ENCODE measurements at places on chromosomes 5 and 9. TPM values are rescaled to one million over a fixed set of nuclear protein-coding genes. Genes with fewer than 3 reads are reported as not detected.

ADAMTS2 gene
- 4.9 TPM for total RNA-seq

TEK gene
- total RNA-seq, result 4.0 TPM

IFNA6 gene
- not detected for total RNA-seq

HMMR gene
- 119 TPM for total RNA-seq

DNA sequence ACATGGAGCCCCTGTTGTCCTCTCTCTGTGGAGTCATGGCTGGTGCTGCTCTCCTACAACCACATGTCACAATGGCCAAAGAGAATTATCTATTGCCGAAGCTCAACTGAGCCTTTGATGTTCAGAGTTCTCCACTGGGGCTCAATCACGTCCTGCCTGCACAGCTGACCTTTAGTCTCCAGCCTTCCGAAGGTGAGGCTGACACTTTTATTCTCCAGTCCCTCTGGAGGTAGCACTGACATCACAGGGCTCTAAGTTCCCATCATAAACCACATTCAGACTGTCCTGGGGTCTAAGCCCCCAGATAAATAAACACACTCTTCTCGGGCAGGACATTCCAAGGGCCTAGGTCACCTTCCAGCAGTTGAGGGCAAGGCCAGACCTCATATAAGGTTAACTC lies 23.4 kb downstream of the ADCY2 start:
- DNase-seq, result no peak
- H3K4me3 ChIP-seq, result no peak overlapping the region
- no peaks in the 10 kb centered on the region for H3K36me3 ChIP-seq
- no peaks in the 10 kb centered on the region for H3K27me3 ChIP-seq
- H3K27ac ChIP-seq, result no peak overlapping the region
- H3K4me1 ChIP-seq, result no peaks in the 10 kb centered on the region

GRCh38 chr5:17405976-17406375 lies 92.1 kb upstream of the TAF11L2 start:
- no peaks in the 10 kb centered on the region for H3K27me3 ChIP-seq
- no peak for DNase-seq
- H3K4me1 ChIP-seq, result peaks cover 17% of the 10 kb centered on the region
- H3K27ac ChIP-seq, result no peak overlapping the region
- no peaks in the 10 kb centered on the region for H3K36me3 ChIP-seq

- H3K36me3 ChIP-seq, result no peaks in the 10 kb centered on the region
- peaks cover 8% of the 10 kb centered on the region for H3K4me1 ChIP-seq
- H3K27ac ChIP-seq, result no peak overlapping the region
- no peak overlapping the region for H3K4me3 ChIP-seq
Observed at GRCh38 chr5:127013407-127013806, 17.0 kb downstream of the MARCHF3 start.

DNA sequence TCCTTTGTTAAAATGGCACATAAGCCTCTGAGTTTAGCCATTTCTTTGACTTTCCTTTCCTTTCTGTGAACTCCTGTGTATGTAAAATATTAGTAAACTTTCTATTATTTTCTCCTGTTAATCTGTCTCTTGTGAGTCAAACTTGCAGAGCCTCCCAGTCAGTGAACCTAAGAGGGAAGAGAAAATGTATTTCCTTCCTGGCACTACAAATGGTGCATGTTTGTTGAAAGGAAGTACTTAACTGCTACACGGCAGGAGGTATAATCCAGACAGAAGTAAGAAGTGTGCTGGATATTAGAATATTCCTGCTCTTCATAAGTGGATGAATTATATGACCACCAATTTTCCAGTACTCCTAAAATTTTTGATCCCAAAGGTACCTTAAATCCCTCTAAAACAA lies 23.0 kb downstream of the CTSL start:
- no peak overlapping the region for H3K27ac ChIP-seq
- no peaks in the 10 kb centered on the region for H3K27me3 ChIP-seq
- no peaks in the 10 kb centered on the region for H3K4me1 ChIP-seq
- no peak for DNase-seq

- peaks cover 5% of the 10 kb centered on the region for H3K4me1 ChIP-seq
- no peaks in the 10 kb centered on the region for H3K27me3 ChIP-seq
- no peak for DNase-seq
- no peak overlapping the region for H3K27ac ChIP-seq
- H3K4me3 ChIP-seq, result no peak overlapping the region
- no peaks in the 10 kb centered on the region for H3K36me3 ChIP-seq
Observed at GRCh38 chr5:124056991-124057723, 545.2 kb downstream of the CSNK1G3 start.

DNA sequence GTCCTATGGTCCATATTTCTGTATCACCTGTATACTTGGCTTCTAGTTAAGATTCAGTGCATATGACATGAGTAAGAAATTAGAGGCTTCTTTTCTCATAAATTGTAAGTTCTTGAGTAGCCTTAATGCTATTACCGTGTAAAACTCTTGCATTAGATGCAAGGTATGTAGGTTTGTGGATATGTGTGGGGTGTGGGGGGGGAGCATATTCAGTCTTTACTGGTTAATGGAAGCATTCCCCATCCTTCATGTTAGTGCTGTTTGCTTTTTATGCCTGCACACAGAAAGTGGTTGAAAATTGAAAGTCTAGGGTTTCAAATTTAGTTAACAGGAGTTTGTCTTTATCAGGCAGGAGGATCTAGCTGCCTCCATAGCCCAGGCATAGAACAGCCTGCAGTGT lies 16.1 kb downstream of the RAI14 start:
- peaks cover 31% of the 10 kb centered on the region for H3K4me1 ChIP-seq
- no peaks in the 10 kb centered on the region for H3K27me3 ChIP-seq
- H3K27ac ChIP-seq, result no peak overlapping the region

DNA sequence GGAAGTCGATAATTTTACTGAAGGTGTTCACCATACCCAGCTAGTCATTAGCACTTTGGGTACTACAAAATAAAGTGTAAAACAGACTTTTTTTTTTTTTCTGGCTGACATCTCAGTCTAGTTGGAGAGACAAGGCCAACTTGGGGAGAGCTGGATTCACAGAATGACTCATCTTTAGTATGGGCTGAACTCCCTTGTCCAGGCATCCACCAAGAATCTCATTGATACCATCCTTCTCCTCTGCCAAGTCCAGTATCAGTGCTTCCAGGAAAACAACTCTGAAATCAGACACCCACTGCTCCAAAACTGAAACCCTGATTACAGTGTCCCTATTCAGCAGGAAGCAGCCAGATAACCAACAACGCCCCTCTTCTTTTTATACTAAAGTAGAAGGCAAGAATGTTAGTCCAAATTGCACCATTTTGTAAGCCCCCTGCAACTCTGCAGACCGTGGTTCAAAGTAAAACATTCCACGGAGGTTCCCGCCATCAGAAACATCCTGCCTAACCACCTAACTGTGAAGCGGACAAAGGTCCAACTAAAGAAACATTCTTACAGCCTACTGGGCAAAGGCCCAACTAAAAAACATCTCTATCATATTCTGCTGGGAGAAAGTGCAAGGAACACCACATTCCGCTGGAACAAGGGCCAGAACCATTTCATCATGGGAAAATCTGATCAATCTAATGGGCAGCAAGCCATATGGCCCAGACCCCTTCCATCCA lies 728.2 kb downstream of the BRINP1 start:
- peaks cover 17% of the 10 kb centered on the region for H3K4me1 ChIP-seq
- no peak overlapping the region for H3K27ac ChIP-seq
- no peaks in the 10 kb centered on the region for H3K27me3 ChIP-seq

DNA sequence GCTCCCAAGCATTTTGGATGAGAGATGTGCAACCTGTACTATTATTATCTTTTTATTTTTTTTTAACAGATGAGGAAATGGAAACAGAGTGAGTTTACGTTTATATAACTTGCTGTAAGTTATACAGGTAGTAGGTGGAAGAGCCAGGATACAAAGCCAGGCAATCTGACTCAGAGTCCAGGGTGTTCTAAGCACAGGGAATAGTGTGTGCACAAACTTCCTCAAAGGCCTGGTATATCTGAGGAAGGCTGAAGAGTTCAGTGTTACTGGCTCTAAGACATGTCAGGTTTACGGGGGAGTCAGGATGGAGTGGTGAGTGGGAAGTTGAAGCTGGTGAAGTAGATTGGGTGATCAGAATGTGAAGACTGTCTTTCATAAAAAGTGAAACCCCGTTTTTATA lies 353.6 kb downstream of the KDM4C start:
- H3K27me3 ChIP-seq, result no peaks in the 10 kb centered on the region
- no peaks in the 10 kb centered on the region for H3K4me1 ChIP-seq
- no peak overlapping the region for H3K4me3 ChIP-seq

DNA sequence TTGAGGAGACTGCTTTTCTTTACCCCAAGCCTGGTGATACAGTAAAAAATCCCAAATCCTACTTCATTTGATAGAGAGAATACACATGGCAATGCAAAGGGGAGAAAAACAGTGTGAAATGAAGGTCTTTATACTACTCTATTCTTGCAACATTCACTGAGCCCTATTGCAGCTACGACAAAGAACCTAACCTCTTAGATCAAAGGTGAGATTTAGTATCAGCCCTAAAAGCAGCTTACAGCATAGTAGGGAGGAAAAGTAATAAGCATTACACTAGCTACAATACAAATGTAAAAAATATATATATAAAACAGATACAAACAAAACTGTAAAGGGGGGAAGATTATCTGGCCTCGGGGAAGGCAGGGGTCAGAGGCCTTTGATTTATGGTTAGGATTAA lies 147.1 kb downstream of the MAPKAP1 start:
- H3K36me3 ChIP-seq, result 0 out of 2 replicates have a peak, but pooled peaks cover 4% of the 10 kb centered on the region
- no peak overlapping the region for H3K4me3 ChIP-seq
- H3K27ac ChIP-seq, result no peak overlapping the region
- no peak for DNase-seq

GRCh38 chr5:120449501-120449900 lies 14.6 kb upstream of the PRR16 start:
- DNase-seq, result no peak
- H3K36me3 ChIP-seq, result no peaks in the 10 kb centered on the region
- H3K4me3 ChIP-seq, result no peak overlapping the region

GRCh38 chr5:176776141-176776865 lies 34.1 kb upstream of the UNC5A start:
- no peak for DNase-seq
- H3K27me3 ChIP-seq, result peaks cover 59% of the 10 kb centered on the region
- H3K4me3 ChIP-seq, result no peak overlapping the region

DNA sequence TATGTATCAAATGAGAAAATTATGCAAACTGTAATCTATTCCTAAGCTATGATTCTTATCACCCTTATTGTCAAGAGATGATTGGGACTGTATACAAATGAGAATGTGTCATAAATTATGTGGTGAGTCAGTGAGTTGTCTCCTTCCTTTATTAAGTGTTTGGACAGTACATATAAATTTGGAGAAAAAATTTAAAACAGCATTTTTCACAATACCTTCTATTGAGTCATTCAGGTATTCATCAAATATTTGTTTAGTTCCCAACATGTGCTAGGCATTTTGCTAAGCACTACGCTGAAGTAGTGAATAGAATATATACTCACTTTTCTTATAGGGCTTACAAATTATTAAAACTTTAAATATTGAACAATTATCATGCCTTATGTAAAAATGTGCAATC lies 36.3 kb upstream of the PTPRD start:
- H3K27me3 ChIP-seq, result no peaks in the 10 kb centered on the region
- H3K4me1 ChIP-seq, result no peaks in the 10 kb centered on the region
- no peak overlapping the region for H3K4me3 ChIP-seq
- DNase-seq, result no peak

DNA sequence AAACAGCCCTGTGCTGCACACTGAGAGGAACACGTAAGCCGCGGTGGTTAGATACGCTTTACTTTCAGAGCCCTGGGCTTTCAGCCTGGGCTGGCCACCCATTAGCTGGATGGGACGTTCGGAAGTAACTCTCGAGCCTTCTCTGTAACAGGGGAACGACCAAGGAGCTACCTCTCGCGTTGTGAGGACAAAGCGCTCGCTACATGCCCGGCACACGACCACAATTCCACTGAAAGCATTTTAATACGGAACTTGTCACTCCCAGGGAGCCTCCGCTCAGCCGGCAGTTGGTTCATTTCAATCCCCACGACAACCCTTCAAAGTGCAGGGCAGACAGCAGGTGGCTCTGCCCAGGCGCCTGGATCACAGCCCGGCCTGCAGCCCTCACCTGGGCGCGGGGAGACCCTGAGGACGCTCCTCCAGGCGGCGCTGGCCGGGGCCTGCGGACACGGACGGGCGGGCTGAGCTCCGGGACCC lies 368 bp downstream of the SURF1 start:
- no peak for DNase-seq
- peak overlapping the region; percentile 64 for H3K4me3 ChIP-seq
- no peaks in the 10 kb centered on the region for H3K27me3 ChIP-seq
- H3K36me3 ChIP-seq, result peaks cover 72% of the 10 kb centered on the region

DNA sequence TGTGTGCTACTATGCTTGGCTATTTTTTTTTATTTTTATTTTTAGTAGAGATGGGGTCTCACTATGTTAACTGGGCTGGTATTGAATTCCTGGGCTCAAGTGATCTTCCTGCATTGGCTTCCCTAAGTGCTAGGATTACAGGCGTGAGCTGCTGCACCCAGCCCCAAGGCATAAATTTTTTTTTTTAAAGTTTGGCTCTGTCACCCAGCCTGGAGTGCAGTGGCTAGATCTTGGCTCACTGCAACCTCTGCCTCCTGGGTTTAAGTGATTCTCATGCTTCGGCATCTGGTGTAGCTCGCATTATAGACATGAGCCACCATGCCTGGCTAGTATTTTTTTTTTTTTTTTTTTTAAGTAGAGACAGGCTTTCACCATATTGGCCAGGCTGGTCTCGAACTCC lies 70.3 kb downstream of the RAB24 start:
- H3K27me3 ChIP-seq, result no peaks in the 10 kb centered on the region
- DNase-seq, result no peak

DNA sequence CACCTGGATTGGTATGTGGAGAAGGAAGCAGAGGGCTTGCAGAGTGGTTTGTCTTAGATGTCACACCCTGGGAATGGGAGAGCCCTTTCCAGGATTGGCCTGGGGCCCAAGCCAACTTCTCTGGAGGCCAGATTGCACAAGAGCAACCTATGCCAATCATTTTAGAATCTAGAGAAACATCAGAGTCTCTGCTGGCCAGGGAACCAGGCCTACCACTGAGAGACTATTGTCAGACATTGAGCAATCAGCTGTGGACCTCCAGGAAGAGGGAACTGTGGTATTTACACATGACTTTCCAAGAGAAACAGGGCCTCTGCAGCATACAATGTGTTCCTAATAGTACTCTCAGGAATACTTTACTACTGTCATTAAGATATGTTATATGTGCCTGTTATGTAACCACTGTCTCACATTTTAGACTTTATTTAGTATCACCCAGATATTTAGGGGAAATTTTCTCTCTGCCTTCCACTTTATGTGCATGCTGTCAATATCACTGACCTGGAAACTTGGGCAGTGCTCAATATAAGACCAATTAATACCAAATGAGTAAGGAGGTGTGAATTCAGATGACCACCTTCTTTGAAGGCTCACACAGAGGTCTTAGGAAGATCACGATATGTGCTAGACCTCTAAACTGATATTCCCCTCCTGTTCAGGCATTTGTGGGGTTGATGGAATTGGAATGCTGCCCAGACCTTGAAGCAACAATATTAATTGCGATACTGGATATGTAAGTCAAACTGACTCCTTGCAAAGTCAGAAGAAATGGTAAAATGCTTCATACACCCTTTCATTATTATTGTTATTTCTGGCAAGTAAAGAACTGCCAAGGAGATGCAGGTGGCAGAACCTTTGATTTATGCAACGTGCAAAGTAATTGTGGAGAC lies 20.5 kb upstream of the CCL28 start:
- no peak overlapping the region for H3K27ac ChIP-seq
- H3K27me3 ChIP-seq, result no peaks in the 10 kb centered on the region
- no peak for DNase-seq
- H3K36me3 ChIP-seq, result no peaks in the 10 kb centered on the region

GRCh38 chr9:93061791-93062763 lies 3.6 kb downstream of the SUSD3 start:
- no peaks in the 10 kb centered on the region for H3K4me1 ChIP-seq
- DNase-seq, result no peak
- no peak overlapping the region for H3K4me3 ChIP-seq
- H3K27ac ChIP-seq, result no peak overlapping the region
- no peaks in the 10 kb centered on the region for H3K27me3 ChIP-seq

Data from SJSA1 (cell line).